ENCODE measurements at places on chromosomes 13 and 19.

DNA sequence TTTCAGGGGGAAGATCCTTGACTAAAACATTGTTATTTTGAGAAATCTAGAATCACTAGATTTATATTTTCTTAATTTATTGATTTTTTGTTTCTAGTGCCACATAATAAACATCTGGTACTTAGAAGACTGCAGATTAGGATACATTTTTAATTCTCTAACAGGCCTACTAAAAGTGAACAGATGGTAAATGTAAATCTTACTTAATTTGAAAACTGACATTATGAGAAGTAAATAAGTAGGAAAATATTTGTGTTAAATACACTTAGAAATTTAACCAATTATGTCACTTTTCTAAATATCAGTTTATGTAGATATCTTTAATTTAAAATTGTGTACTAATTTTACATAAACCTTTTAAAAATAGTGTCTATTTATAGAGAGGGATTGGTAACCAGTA, 2255.6 kb upstream of the PCDH20 start:
- no peak for DNase-seq

- no peak for DNase-seq
Observed at GRCh38 chr19:19034204-19034624, 811 bp downstream of the ARMC6 start.

- DNase-seq, result no peak
Observed at GRCh38 chr13:80030491-80030890, 310.4 kb downstream of the SPRY2 start.

DNA sequence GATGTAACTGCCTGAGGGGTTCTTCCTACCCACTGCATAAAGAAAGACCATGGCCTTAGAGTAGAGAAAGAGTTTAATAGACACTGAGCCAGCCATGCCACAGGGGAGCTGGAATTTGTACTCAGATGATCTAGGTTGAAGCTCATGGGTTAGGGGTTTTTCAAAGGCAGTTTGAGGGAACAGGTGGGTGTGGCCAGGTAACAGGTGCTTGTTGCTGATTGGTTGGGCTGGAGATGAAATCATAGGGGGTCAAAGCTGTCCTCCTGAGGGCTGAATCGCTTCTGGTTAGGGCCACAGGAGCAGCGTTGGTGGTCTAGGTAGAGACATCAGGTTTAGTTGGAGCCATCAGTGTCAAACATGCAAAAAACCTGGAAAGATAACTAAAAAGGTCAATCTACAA, 59.2 kb upstream of the CSNK1A1L start:
- DNase-seq, result no peak

- DNase-seq, result no peak
Observed at GRCh38 chr13:38386421-38386820, 36.8 kb downstream of the UFM1 start.

GRCh38 chr19:42563352-42564210, 31.1 kb downstream of the CEACAM8 start:
- no peak for DNase-seq

DNA sequence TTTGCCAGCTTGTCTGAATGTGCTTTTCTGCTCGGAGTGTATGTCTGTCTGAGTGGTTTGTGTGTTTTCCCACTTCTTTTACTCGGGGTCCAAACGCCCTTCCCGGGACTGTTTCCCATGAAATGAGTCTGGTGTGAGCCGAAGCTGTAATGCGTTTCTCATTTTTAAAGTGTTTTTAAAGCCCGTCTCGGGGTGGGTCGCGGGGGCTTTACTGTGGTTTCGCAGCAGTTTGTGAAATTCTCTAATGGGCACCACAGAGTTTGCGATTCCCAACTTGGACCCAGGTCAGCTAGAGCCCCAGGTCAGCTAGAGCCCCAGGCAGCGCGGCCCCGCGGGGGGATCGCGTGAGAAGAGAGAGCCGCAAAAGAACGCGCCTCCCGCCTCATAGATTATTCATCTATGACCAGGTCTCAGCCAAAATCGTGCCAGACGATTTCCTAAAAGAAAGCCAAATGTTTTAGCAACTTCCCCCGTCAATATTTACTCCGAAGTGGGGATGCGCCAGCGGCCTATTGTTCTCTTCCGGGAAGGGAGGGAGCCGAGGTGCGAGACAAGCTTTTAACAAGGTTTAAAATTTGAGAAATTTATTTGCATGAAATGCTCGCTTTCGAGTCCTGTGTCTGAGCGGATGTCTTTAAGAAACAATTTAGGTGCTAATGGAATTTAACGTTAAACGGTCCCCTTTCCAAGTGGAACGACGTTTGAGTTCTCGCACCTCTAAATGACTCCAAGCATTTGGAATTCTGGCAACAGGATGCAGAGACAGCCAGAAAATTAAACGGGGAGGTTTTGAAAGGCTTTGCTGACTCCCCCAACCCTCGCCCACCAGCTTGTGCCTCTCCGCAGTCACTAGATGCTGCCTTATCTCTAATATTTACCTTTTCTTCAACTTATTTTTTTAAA, 2.2 kb downstream of the ZIC2 start:
- no peak for DNase-seq

DNA sequence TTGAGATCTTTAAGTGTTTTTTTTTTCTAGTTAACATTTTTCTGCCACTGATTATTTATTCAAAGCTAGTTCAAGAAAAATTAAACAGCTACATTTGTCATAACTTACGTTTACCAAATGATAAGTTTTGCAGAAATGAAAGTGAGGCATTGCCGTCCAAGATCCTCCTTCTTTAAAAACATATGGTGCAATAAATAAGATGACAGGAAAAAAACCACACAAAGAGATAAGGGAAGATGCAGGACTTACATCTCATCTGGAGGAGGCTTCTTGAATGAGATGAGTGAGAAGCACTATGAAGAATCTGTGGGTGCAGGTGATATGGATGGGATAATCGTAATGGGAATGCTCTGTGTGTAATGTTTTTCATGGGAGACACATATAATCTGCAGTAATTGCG, 12.4 kb downstream of the TNFSF13B start:
- DNase-seq, result no peak

DNA sequence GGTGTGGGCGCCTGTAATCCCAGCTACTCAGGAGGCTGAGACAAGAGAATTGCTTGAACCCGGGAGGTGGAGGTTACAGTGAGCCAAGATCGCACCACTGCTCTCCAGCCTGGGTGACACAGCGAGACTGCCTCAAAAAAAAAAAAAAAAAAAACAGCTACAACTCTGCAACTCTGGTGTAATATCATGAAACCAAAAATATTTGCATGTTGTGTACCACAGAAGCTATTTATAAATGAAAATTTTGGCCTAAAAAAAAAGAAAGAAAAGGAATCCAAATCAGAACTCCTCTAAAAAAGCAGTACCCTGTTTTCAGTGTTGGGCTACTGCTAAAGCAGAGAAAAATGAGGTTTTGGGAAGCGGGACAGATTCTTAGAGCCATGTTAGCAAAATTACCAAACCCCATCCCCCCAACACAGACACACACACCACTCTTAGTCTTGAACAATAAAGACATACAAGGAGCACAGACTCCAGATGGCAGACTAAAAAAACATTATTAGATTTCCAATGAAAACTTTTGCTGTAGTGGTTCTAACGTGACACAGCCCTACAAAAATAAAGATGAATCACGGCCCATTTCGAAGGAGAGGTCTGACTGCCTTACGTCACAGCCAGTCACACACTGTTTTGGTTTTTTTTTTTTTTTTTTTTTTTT, 51.5 kb downstream of the INSR start:
- peak; percentile 5 for DNase-seq

DNA sequence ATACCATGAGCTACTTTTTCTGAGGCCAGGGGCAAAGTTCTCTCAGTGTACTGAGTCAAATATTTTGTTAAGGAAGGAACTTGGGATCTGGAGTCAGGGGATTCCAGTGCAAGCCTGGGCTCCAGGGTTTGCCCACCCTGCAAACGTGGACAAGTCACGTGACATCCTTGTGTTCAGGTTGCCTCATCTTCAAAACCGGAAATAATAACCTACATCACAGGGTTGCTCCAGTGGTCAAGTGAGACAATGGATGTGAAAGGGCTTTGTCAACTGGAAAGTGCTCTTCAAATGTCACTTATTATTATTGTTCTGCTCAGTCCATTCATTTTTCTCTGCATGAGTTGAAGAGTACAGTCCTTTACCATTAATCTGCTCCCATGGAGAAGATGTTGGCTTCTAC, 414.9 kb downstream of the COG6 start:
- no peak for DNase-seq

DNA sequence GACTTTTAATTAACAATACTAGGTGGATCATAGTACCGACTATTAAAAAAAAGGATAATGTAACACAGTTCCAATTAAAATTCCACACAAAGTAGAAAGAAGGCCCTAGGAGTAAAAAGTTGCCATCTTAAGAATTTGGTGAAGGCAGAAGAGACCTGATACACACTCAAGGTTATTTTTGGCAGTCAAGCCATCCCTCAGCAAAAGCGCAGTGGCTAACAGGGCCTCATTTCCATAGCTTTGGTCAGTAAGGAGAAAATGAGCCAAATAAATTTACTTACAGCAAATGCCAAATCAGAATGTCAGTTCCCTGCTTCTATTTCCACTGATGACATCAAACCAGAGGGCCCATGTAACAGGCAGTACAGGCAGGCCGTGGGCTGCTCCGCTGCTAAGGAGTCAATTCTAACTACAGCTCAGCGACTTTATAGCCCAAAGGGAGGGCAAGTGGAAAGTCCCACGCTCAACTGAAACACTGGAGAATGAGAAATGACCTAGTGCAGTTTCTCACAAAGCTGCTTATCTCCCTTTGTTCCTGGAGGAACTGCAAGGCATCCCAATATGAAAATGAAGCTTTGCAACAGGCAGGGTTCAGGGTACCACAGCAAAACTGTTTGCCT, 6.3 kb downstream of the ARGLU1 start:
- no peak for DNase-seq

GRCh38 chr13:21338639-21339278, 120.3 kb downstream of the ZDHHC20 start:
- DNase-seq, result no peak

GRCh38 chr19:48867123-48867745, 1.2 kb downstream of the PLEKHA4 start:
- no peak for DNase-seq

GRCh38 chr19:8025316-8025715, 19.9 kb upstream of the ELAVL1 start:
- no peak for DNase-seq

DNA sequence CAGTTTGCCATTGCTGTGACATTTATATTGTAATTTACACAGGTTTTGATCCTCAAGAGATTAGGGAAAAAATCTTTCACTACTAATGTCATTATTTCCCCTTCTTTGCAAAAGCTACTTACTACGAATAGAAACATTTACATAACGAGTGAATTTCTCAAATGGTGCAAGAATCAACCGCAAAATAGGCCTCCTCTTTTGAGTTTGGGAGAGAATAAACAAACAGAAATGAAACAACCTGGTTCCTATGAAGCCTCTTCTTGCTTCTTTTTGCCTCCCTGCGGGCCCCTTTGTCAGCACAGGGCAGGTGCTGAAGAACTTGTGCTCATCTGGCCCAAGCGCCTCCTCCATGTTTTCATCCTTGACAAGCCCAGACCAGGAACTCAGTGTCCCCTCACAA, 10.1 kb upstream of the GJA3 start:
- DNase-seq, result no peak

DNA sequence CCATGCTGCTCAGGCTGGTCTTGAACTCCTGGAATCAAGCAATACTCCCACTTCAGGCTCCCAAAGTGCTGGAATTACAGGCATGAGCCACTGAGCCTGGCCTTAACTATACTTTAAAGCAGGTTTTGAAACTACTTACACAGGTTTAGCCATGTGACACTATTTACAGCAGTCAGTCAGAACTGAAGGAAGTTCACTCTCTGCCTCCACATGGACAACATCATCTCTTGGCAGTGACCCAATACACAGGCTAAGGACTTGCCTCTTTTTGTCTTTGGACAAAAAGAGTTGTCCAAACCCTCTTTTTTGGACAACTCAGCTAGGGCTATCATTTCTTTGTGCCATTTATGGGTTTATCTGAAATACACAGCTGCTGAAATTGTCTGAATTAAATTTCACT, 89.0 kb upstream of the CLDN10 start:
- DNase-seq, result no peak

- DNase-seq, result no peak
Observed at GRCh38 chr19:16470911-16471811, 609 bp downstream of the EPS15L1 start.

- no peak for DNase-seq
Observed at GRCh38 chr13:53494406-53494805, 465.8 kb downstream of the OLFM4 start.

- DNase-seq, result no peak
Observed at GRCh38 chr13:67772807-67773453, 542.8 kb upstream of the PCDH9 start.

DNA sequence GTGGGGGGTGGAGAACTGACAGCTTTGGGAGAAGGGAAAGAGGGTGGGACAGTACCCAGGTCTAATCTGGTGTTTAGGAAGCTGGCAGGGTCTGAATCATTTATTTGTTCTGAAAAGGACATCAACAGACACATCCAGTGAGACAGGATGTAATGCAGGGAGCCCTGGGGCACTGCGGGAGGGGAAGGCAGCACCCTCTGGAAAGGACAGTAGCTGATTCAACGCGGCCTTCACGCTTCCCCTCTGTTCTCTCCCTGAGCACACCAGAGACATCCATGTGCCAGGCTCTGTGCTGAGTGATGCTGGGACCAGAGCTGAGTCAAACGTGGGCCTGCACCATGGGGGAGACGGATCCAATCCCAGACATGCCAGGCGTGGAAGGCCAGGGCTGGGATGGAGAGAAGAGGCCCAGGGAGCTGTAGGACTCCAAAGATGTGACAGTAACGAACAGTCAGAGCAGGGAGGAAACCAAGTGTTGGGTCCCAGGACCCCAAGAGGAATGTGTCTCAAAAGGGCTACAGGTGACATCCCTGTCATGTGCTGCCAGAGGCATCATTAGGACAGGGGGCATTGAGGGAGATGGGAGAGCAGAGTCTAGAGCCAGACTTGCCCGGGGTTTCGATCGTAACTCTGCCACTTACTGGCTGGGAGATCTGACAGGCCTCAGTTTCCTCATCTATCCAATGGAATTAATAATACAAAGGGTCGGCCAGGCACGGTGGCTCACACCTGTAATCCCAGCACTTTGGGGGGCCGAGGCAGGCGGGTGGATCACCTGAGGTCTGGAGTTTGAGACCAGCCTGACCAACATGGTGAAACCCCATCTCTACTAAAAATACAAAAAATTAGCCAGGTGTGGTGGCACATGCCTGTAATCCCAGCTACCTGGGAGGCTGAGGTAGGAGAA, 1.7 kb downstream of the ETFB start:
- DNase-seq, result no peak

GRCh38 chr19:7933828-7934725, 8.1 kb upstream of the CTXN1 start:
- no peak for DNase-seq

GRCh38 chr19:1747285-1748114, 5.8 kb upstream of the ONECUT3 start:
- DNase-seq, result peak; percentile 73

GRCh38 chr13:26971990-26972887, 199.4 kb downstream of the USP12 start:
- DNase-seq, result no peak
